ENCODE measurements at places on chromosomes 11 and 22. TPM values are rescaled to one million over a fixed set of nuclear protein-coding genes. Genes with fewer than 3 reads are reported as not detected.

DNA sequence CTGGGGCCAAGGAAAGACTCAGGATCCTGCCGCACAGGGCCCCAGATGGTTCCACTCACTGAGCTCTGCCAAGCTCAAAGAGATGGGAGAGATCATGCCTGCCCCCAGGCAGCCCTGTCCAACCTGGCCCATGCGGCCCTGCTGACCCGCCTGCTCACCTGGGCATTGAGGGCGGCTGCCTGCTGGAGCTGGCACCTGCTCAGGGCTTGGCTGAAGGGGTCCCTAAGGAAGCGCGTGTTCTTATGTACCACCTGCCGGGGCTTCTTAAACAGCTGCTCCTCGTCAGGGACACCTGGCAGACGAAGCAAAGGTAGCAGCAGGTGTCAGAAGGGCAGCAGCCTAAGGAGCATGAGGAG lies 5.5 kb downstream of the ESS2 start:
- peaks cover 73% of the 10 kb centered on the region for H3K36me3 ChIP-seq
- H3K4me1 ChIP-seq, result no peaks in the 10 kb centered on the region
- H3K27me3 ChIP-seq, result no peaks in the 10 kb centered on the region
- H3K27ac ChIP-seq, result no peak overlapping the region
- no peak overlapping the region for H3K4me3 ChIP-seq

OR51I1 gene
- not detected for total RNA-seq

- no peak for DNase-seq
- H3K36me3 ChIP-seq, result peaks cover 56% of the 10 kb centered on the region
- no peak overlapping the region for H3K27ac ChIP-seq
- H3K4me1 ChIP-seq, result peaks cover 3% of the 10 kb centered on the region
Measured at GRCh38 chr22:45518580-45518991, 15.9 kb downstream of the FBLN1 start.

GRCh38 chr11:57332694-57333440 lies 2.8 kb downstream of the SSRP1 start:
- peaks cover 70% of the 10 kb centered on the region for H3K36me3 ChIP-seq
- H3K4me1 ChIP-seq, result peaks cover 3% of the 10 kb centered on the region
- no peak overlapping the region for H3K27ac ChIP-seq

DNA sequence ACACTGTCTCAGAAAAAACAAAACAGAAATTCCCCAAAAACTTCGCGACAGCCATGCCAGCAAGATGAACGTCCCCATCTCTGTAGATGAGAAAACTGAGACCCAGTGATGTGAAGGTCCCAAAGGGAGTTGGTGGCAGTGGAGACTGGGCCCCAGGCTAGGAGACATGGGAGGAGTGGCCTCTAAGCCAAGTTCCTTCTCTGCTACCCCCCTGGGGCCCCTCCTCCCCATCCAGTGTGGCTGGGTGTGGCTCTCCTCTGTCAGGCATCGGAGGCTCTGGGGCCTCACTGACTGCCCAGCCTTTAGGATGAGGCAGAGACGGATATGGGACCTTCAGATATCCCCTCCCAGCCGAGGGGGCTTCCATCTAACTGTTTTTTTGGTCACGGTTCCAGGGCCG lies 9.8 kb downstream of the RELT start:
- H3K4me1 ChIP-seq, result no peaks in the 10 kb centered on the region
- no peak for DNase-seq
- H3K27me3 ChIP-seq, result no peaks in the 10 kb centered on the region
- H3K4me3 ChIP-seq, result no peak overlapping the region
- H3K27ac ChIP-seq, result no peak overlapping the region
- no peaks in the 10 kb centered on the region for H3K36me3 ChIP-seq

DNA sequence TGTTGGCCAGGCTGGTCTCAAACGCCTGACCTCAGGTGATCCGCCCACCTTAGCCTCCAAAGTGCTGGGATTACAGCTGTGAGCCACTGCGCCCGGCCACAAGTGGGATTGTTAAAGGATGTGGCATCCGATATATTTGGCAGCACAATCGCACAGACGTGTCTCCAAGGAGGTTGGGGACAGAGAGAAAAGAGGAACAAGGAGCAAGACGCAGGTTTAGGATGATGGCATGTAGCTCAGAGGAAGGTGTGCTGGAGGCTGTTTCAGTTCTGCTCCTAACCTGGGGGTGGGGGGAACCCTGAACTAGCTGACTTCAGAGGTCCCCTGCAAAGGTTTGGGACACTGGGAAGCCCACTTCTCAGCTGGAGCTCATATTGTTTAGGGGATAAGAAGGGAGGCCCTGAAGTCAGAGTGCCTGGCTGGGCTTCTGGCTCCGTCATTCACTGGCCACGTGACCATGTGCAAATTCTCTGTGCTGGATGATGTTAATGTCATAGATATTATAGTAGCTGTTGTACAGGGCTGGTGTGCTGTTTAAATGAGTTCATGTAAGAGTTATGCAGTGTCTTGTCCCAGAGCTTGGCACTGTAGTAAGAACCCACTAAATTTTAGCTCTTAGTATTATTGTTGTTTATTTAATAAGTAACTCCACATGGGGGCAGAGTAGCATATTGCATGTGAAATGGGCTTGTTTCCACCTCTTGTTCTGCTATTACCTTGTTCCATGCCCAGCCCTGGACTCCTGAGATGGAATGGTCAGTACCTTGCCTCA lies 129.7 kb downstream of the ST3GAL4 start:
- no peak for DNase-seq
- peaks cover 4% of the 10 kb centered on the region for H3K4me1 ChIP-seq
- H3K36me3 ChIP-seq, result no peaks in the 10 kb centered on the region
- no peak overlapping the region for H3K4me3 ChIP-seq
- H3K27me3 ChIP-seq, result no peaks in the 10 kb centered on the region

GCAT gene
- total RNA-seq, result 28.8 TPM

DNA sequence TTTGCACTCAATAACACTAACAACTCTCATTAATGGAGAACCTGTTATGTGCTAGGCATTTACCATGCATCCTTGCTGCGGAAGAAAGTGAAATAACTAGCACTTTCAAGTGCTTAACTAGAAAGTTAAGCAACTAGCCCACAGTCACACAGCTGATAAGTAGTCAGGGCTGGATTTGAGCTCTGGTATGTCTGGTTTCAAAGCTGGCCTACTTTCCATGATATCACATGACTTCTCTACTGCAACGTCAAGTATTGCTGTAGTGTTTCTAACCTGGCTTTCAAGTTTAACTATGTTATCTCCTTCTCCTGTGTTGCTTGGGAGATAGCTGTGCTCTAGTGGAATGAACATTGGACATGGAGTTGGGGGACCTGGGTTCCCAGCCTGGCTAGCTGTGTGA lies 12.1 kb downstream of the SLC15A3 start:
- no peaks in the 10 kb centered on the region for H3K4me1 ChIP-seq
- H3K4me3 ChIP-seq, result no peak overlapping the region
- peaks cover 13% of the 10 kb centered on the region for H3K36me3 ChIP-seq
- no peak overlapping the region for H3K27ac ChIP-seq

GRCh38 chr22:25048659-25049647 lies 96.4 kb downstream of the KIAA1671 start:
- peaks cover 29% of the 10 kb centered on the region for H3K36me3 ChIP-seq
- H3K4me3 ChIP-seq, result no peak overlapping the region
- H3K27ac ChIP-seq, result no peak overlapping the region
- no peaks in the 10 kb centered on the region for H3K4me1 ChIP-seq
- peak; percentile 75 for DNase-seq

DNA sequence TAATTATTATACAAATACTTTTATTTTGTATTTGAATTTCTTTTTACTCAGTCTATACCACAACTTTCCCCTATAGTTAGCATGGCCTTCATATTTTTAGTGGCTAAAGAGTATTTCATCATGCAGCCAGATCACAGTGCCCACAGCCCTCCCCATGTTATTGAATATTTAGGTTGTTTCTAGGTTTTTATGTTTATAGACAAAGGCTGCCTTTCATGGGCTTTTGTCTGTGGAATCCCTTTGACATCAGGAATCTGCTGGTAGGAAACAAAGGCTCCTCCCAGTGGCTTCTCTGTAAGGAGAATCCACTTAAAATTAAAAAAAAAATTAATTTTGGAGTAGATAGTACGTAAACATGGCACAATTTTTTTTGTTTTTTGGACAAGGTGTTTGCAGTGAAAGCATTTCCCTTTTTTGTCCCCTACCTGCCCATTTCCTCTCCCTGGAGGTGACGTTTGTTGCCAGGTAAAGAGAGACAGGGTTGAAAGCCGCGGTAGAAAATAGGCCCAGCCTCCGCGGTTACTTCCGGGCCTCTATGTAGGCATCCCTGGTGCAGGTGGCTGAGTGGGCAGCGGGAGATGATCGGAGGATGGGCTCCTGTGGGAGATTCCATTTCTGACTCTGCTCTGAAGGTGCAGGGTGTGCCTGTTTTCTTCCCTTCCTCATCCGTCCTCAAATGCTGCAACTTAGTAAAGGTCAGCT lies 82.2 kb upstream of the OR4B1 start:
- no peak overlapping the region for H3K4me3 ChIP-seq
- H3K36me3 ChIP-seq, result peaks cover 8% of the 10 kb centered on the region
- no peak overlapping the region for H3K27ac ChIP-seq
- H3K27me3 ChIP-seq, result no peaks in the 10 kb centered on the region
- DNase-seq, result no peak

TMEM191B gene
- 4.7 TPM for total RNA-seq

GRCh38 chr11:96207459-96208449 lies 135.2 kb downstream of the MAML2 start:
- no peaks in the 10 kb centered on the region for H3K27me3 ChIP-seq
- no peak overlapping the region for H3K27ac ChIP-seq
- H3K4me3 ChIP-seq, result no peak overlapping the region
- peaks cover 3% of the 10 kb centered on the region for H3K4me1 ChIP-seq

UPK3A gene
- total RNA-seq, result not detected

GRCh38 chr11:28412029-28412428 lies 303.8 kb downstream of the METTL15 start:
- no peaks in the 10 kb centered on the region for H3K36me3 ChIP-seq
- DNase-seq, result no peak
- no peaks in the 10 kb centered on the region for H3K27me3 ChIP-seq
- no peaks in the 10 kb centered on the region for H3K4me1 ChIP-seq
- H3K27ac ChIP-seq, result no peak overlapping the region

DNA sequence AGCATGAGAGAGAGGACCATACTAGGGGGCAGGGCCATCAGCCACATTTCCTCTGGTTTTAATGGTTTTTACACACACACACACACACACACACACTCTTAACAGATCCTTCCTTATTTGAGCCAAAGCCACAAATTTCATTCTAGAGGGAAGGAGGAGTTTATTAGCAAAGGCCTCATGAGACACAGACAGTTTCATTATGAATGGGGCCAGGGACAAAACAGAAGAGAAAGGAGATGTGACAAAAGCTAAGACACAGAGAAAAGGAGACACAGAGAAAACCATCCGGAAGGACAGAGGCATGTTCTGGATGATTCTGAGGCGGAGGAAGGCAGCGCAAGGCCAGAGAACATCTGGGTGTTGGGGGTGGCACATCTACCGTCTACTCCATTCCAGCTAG lies 32.2 kb upstream of the ARFGAP3 start:
- no peaks in the 10 kb centered on the region for H3K4me1 ChIP-seq
- no peak for DNase-seq
- no peak overlapping the region for H3K27ac ChIP-seq

DNA sequence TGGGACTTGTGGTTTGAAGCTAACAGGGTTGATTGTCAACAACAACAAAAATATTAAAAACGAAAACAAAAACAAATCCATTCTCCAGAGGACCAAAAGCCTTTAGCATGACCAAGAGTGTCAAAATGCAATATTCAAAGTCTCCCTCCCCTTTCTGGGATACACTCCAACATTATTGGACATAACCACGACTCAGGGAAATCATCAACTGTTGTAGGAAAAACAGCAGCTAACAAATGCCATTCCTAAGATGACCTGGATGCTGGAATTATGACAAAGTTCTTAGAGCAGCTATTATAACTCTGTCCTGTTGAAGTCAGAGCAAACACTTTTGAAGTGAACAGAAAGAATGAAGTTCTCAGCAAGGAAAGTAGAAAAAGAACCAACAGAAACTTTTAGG lies 143.0 kb downstream of the TMEM135 start:
- no peaks in the 10 kb centered on the region for H3K4me1 ChIP-seq
- DNase-seq, result no peak
- H3K27me3 ChIP-seq, result no peaks in the 10 kb centered on the region

GRCh38 chr11:44246726-44247125 lies 63.2 kb downstream of the ALX4 start:
- no peak overlapping the region for H3K27ac ChIP-seq
- no peak for DNase-seq
- no peak overlapping the region for H3K4me3 ChIP-seq
- peaks cover 13% of the 10 kb centered on the region for H3K4me1 ChIP-seq
- no peaks in the 10 kb centered on the region for H3K27me3 ChIP-seq
- peaks cover 14% of the 10 kb centered on the region for H3K36me3 ChIP-seq

GRCh38 chr11:118260353-118260752 lies 3.7 kb downstream of the MPZL2 start:
- peaks cover 4% of the 10 kb centered on the region for H3K27me3 ChIP-seq
- no peak overlapping the region for H3K27ac ChIP-seq
- H3K36me3 ChIP-seq, result no peaks in the 10 kb centered on the region
- H3K4me1 ChIP-seq, result no peaks in the 10 kb centered on the region

CD6 gene
- not detected for total RNA-seq

- H3K36me3 ChIP-seq, result no peaks in the 10 kb centered on the region
- H3K27me3 ChIP-seq, result peaks cover 62% of the 10 kb centered on the region
- H3K27ac ChIP-seq, result no peak overlapping the region
- peak overlapping the region; percentile 11 for H3K4me3 ChIP-seq
- DNase-seq, result peak; percentile 43
Measured at GRCh38 chr11:114058026-114058706, 1.3 kb upstream of the ZBTB16 start.

FAM83F gene
- 19.6 TPM for total RNA-seq

FAM111B gene
- total RNA-seq, result 35.0 TPM

GRCh38 chr11:331358-332060 lies 10.8 kb upstream of the IFITM3 start:
- H3K36me3 ChIP-seq, result peaks cover 4% of the 10 kb centered on the region
- H3K27me3 ChIP-seq, result no peaks in the 10 kb centered on the region
- peaks cover 11% of the 10 kb centered on the region for H3K4me1 ChIP-seq

GRCh38 chr22:29113319-29113718 lies 40.5 kb downstream of the KREMEN1 start:
- H3K27ac ChIP-seq, result no peak overlapping the region
- no peak overlapping the region for H3K4me3 ChIP-seq
- no peaks in the 10 kb centered on the region for H3K27me3 ChIP-seq
- no peaks in the 10 kb centered on the region for H3K4me1 ChIP-seq
- no peaks in the 10 kb centered on the region for H3K36me3 ChIP-seq

- H3K4me3 ChIP-seq, result no peak overlapping the region
- H3K4me1 ChIP-seq, result no peaks in the 10 kb centered on the region
- no peaks in the 10 kb centered on the region for H3K27me3 ChIP-seq
Measured at GRCh38 chr22:31825513-31825912, 71.7 kb downstream of the DEPDC5 start.

DNA sequence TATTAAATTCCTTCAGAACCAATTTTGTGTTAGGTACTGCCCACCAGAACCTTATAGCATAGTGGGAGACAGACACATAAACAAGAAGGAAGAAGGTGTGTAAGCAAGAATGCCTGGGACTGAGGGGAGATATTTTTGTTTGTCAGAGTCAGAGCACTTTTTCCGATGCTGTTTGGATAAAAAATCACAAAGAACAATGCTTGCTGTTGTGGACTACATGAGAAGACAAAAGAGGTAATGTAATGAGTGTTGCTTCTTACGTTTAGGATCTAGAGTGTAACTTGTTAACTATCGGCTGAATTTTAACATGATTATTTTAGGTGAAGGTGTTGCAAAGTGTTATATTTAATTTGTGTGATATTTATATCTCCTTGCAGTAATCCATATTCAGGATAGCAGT lies 84.9 kb downstream of the ATM start:
- no peak overlapping the region for H3K27ac ChIP-seq
- H3K36me3 ChIP-seq, result peaks cover 20% of the 10 kb centered on the region
- H3K4me1 ChIP-seq, result no peaks in the 10 kb centered on the region
- H3K4me3 ChIP-seq, result no peak overlapping the region

ZP1 gene
- not detected for total RNA-seq

CCDC73 gene
- total RNA-seq, result not detected

PRODH gene
- 54.3 TPM for total RNA-seq

GRCh38 chr22:32985899-32986765 lies 72.0 kb downstream of the SYN3 start:
- DNase-seq, result peak; percentile 85
- peaks cover 66% of the 10 kb centered on the region for H3K36me3 ChIP-seq
- H3K27ac ChIP-seq, result no peak overlapping the region

All from H9 (cell line).